ENCODE measurements at places on chromosomes 5 and 9.

- DNase-seq, result no peak
Measured at GRCh38 chr9:28155067-28155466, 581.8 kb upstream of the C9orf72 start.

GRCh38 chr5:130747556-130747955 is 417.5 kb downstream of the HINT1 start:
- no peak for DNase-seq

DNA sequence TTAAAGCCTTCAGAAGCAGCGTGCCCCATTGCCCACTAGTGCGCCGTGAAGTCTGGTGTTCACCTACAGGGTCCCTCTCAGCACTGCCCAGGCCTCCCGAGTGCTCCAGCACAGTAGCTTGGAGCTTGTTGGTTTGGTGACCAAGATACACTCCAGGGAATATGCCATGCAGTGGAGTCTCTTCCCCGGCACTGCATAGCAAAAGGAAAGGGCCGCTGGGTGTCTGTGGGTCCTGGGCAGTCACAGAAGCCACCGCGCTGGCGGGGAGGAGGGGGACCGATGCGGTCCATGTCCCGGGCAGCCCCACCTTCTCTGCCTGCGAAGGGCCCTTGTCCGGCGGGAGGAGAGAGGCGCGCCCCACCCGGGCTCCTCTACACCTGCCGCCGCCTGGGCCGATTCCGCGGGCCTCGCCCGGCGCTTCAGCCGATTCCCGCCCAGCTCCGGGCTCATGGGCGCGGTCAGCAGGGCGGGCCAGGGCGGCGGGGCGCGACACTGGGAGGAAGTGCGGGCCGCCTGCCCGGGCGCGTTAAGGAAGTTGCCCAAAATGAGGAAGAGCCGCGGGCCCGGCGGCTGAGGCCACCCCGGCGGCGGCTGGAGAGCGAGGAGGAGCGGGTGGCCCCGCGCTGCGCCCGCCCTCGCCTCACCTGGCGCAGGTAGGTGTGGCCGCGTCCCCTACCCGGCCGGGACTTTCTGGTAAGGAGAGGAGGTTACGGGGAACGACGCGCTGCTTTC is at the start of gene SYK:
SYK (plus strand) TSS at position 579 of the 732 bp plus-strand sequence. CDS start 42,080 bp downstream, outside the sequence.
- no peak for DNase-seq

DNA sequence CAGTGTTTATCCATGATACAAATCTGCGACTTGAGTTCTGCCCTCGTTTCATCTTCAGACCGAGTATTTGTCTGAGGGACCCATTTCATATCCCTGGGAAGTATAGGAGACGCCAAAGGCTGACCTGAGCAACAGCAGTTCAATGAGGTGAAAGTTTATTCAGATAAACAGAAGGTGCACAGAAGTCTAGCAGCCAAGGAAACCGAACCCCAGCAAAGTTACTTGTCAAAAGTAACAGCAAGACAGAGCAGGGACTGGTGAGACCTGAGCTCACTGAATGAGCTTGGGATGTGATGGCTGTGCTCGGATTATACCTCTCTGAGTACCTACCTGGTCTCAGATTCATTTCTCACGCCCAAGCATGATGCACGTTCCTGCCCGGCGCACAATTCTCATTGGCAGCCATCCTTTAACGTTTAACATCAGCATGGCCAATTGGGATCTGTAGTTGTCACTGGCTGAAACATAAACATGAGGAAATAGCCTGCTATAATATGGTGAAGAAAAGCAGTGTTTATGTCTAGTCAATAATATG is 599 bp downstream of the LYRM7 start:
- no peak for DNase-seq

DNA sequence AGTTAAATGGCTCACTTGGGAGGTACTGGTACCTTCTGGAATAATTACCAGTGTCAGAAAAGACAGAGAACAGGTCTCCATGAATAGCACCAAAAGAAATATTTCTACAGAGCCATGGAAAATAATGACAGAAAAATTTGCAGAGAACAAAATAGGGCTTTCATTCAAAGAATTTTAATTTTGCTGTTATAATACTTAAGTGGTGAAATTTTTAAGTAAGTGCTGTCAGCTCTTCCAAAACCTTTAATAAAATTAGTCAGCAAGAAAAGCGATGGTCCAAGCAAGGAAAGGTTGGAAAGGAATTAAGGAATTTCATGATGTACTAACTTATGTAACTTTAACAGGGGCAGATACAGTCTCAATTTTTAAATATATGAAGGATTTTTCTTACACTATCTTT is 359.2 kb downstream of the NR2F1-AS1 start:
- no peak for DNase-seq

DNA sequence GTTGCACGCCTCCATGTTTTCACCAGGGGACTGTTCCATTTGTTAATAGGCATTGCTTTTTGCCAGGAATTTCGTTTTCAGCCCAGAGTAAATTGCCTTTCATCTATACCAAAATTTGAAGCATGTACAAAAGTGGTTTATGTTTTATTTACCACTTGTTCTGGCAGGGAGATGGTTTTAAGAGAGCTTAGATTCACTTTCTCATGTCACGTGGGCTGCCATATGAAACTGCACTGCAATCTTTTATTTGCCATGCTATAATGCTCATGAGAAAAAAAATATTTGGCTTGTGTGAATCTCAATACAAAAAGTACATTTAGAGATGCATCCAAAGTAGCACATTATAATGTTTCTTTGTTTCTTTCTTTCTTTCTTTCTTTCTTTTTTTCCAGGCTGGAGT is 284.1 kb upstream of the GRIA1 start:
- DNase-seq, result no peak

Data from fibroblast of skin of abdomen (primary cell).